Placental pericyte (primary cell): ENCODE measurements at places on chromosomes 6 and 20. TPM values are rescaled to one million over a fixed set of nuclear protein-coding genes. Genes with fewer than 3 reads are reported as not detected.

Gene GHRH
- not detected in 2 replicates for total RNA-seq

Gene HTR1E
- not detected in 2 replicates for total RNA-seq

Gene GMEB2
- total RNA-seq = 11.2 and 16.0 TPM in 2 replicates

Gene SLPI
- not detected in 2 replicates for total RNA-seq

Gene NOX3
- under 0.01 TPM in 1 of 2 replicates, not detected in the other for total RNA-seq

Gene COX4I2
- not detected in 2 replicates for total RNA-seq

Gene DYNLRB1
- total RNA-seq = 89.3 and 90.8 TPM in 2 replicates

Gene ELOVL4
- 0.66 and 3.3 TPM in 2 replicates for total RNA-seq

Gene BPIFA1
- total RNA-seq = not detected in 2 replicates

Gene VSX1
- total RNA-seq = not detected in 2 replicates

Gene CDH22
- not detected in 2 replicates for total RNA-seq

Gene COL21A1
- total RNA-seq = 0.14 and 0.88 TPM in 2 replicates

Gene ZNF311
- total RNA-seq = 0.43 and 0.44 TPM in 2 replicates

Gene WFDC5
- total RNA-seq = not detected in 2 replicates
